ENCODE measurements at places on chromosomes 5 and 9.

DNA sequence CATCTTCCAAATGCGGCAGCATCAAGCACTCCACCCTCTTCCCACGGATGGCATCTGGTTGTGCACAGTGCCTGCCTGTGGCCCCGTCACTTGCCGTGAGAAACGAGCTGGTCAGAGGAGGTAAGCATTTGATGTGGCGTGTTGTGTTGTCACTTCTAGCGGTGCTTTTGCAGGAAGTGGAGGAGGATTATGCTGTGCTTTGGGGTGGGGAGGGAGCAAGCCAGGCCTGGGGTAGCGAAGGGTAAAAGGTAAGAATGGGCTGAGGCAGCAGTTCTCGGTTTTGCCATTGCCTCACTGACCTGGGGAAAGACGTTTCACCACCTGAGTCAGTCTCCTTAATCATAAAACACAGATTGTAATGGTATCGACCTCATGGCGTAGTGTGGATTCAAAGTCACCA lies 2.3 kb upstream of the POMT1 start:
- DNase-seq: peak; percentile 81

DNA sequence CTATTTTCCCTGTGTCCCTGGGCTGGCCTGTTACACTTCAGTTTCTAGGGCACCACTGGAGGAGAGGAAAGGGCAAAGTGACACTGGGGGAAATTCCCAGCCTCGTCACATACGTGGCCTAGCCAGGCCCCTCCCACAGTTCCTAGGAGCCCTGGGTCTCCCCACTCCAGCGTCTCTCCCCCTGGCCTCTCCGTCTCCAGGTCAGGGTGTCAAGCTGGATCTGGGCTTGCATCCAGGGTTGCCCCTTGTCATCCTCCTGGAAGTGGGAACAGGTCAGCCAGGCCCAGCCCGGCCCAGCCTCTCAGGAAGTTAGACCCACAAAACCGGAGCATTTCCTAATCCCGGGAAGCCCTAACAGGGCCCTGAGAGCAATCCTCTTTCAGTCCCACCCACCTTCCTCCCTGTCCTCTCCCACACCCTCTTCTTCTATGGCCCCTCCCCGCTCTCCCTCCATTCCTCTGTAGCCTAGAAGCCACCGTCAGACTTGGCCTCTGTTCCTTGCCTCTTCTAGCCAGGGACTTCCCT lies 4.7 kb upstream of the TNIP1 start:
- DNase-seq: no peak

DNA sequence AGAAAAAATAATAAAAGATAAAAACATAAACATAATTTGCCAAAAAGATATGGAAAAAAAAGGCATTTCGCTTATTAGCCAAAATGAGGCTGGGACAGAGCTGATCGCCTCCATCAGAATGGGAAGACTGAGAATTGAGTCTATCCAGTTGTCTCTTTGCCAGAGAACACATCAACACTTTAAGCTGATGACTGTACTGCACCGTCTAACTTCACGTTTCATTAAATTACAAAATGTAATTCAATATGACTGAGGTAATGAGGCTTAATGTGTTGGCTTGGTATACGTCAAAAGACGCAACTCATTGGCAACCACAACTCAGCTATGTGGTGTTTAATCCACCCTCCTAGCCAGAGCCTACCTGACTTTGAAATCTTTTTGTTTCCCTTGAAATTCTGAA lies 462.7 kb upstream of the CD180 start:
- no peak for DNase-seq

GRCh38 chr5:112634166-112634565 lies 103.5 kb upstream of the APC start:
- DNase-seq: no peak

DNA sequence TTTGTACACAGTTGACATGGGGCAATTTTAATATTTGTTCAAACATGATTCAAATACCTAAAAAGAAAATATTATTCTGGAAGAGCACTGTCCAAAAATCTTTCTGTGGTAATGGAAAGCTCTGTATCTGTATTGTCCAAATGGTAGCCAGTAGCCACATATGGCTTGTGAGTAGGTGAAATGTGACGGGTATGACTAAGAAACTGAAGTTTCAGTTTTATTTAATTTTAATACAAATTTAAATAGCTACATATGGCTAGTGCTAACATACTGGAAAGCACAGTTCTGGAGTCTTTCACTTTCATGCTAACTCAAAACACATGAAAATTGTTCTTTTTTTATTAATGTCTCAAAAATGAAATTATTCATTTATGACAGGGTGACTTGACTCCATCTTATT lies 132.6 kb downstream of the PLK2 start:
- DNase-seq: no peak

GRCh38 chr5:163504079-163504931 lies 1.1 kb upstream of the MAT2B start:
- DNase-seq: no peak

DNA sequence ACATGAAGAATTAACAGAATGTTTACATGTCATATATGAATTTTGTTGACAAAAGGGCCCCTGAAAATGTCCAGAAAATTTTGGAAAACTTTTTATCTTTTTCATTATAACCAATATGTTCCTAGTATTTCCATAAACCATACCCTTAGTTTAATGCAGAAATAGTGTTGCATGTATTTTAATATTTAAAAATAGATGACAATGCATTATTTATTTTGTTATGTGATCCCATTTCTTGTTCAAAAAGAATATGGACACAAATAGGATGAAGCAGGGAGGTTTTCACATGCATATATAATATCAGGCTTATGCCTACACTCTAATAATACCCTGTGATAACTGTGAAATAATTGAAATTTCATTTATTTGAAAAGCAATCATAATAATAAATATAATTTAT lies 500.5 kb downstream of the CDH18 start:
- DNase-seq: no peak

DNA sequence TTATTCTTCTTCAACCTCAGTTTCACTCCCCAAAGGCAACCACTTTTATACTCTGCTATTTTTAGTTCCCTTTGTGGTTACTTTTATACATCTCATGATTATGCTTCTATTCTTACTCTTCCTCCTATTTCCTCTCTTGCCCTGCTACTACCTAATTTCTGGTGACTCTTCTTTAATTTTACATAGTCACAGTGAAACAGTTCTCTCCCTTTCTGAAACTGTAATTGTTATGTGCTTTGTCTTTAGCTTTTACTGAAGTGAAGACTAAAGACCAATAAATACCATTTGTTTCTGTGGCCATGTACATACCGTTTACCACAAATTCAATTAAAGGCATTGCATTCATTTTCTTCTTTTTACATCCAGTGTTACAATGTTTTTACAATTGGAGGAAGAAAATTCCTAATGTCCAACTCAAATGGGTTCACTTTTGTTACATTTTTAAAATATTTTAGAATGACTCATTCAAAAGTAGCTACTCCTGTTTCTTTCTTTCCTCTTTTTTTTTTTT lies 410.6 kb downstream of the PSAT1 start:
- DNase-seq: no peak

GRCh38 chr5:142432961-142433360 lies 108.1 kb upstream of the SPRY4 start:
- DNase-seq: peak; percentile 86

GRCh38 chr9:4982721-4983482 lies 2.2 kb upstream of the JAK2 start:
- no peak for DNase-seq

GRCh38 chr9:93955981-93956784 lies 1.0 kb upstream of the BARX1 start:
- DNase-seq: no peak

DNA sequence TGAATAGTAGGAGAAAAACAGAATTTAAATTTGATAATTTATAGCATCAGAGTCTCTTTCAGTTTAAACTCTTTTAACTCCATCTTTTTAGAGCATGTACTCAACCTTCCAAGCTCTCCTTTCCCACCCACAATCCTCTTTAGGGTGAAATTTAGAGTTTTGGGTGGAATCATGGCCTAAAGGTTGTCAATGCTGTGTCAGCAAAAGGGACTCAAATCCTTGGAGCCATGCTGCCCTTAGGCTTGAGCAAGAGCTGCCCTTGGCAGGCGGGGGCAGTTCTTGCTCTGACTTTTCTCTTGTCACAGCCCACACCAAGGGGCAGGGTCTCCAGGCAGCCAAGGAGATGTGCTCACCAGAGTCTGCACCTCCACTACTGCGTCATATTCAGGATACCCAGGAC lies 102.4 kb downstream of the MTX3 start:
- DNase-seq: no peak

DNA sequence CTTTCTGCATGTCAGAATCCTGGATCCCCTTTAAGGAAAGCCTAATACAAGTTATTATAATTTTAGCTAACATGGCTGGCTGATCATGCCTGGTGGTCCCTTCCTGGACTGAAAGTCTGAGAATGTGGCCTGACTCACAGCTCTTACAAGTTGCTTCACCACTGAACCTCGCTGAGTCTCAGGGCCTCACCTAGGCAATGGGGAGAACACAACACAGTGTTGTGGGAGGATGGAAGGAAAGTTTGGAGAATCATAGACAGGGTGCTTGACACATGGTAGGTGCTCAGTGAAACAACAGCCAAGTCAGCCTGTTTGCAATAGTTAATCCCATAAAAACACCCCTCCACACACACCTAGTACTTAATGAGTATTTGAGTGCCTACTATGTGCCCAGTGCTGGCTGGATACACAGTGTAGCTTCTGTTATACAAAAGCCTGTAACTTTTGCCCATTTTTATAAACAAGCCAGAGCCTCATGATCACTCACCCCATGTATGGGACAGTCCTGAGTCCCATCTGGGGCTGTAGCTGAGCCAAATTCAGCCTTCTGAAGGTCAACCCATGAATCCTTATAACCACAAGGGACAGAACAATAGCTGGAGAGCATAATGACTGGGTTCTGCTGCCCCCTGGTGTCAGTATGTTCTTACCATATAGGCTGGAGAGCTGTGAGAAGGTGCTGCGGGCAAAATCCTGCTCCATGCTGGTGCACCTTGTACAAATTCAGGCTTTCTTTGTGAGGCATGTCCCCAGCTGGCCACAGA lies 3.9 kb downstream of the ACSL6 start:
- DNase-seq: peak; percentile 71

GRCh38 chr5:80251636-80252035 lies 4.2 kb downstream of the SERINC5 start:
- peak; percentile 32 for DNase-seq

- DNase-seq: no peak
These were observed 273.5 kb downstream of the NR2F1-AS1 start for GRCh38 chr5:93307557-93307956.

DNA sequence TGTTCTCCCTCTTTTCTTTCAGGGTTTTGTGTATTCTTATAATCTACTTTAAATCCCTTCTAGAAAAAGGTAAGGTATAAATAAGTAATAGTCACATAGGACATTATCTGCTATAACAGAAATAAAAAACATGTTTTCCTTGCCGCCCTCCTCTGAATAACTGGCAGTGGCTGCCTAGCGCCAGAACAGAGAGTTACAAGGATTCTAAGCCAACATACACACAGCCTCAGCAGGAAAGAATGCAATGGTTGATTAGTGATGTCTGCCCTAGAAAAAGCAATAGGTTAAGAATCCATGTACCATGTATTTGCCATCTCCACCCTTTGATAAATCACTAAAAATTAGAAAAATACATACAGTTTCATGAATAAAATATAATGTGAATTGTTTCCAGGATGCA lies 4.9 kb downstream of the MED27 start:
- no peak for DNase-seq

DNA sequence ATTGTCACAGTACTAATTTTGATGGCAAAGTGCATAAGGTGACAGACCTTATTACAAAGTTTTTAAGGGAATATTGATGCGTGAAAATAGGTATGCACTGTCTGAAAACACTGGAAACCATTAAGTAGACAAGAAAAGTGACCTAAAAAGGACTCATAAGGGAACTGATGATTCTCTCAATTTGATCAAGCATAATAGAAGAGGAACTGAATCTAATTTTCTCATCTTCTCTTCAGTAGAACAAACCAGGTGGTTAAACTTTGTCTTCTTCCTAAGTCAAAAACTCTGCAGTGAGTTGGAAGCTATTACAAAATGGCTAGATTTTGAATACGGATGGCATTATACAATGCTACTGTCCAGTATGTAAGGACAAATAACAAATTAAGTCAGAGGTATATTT lies 53.4 kb downstream of the RNF145 start:
- no peak for DNase-seq

DNA sequence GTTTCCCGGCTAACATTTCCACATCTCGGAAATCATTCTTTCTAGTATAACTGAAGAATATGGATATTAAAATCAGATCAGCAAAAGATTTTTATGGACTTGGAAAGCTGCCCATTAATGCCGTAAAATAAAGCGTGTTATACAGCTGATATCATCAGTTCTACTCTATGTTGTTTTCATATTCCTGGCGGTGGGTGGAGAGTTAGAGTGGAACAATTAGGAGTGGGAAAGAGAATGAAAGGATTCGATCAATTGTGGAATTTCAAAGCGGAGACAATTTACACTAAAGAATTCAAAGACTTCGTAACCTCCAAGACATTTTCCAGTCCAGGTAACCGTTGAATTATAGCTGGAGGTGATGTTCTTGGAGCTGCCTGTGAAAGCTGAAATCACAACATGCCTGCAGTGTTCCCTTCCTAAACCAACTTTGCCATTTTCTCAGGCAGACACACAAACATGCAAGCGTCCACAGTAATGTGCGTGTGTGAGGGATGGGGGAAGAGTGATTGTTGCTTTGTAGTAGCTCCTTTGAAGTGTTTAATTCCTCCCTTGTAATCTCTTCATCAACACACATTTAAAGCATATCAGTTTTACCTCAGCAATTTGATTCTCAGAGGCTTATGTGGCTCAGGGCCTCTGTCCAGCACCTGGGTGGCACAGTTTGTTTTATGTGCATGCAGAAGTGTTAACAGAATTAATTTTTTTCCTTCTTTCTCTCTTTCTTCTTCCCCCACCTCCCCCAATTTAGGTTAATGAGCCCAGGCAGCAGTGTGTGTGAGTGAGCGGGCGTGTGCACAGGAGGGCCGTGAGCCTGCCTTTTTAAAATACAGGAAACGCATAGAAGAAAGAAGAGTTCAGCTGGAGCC lies 544.1 kb downstream of the RAB3C start:
- no peak for DNase-seq

GRCh38 chr5:30849931-30850710 lies 343.4 kb upstream of the CDH6 start:
- no peak for DNase-seq

DNA sequence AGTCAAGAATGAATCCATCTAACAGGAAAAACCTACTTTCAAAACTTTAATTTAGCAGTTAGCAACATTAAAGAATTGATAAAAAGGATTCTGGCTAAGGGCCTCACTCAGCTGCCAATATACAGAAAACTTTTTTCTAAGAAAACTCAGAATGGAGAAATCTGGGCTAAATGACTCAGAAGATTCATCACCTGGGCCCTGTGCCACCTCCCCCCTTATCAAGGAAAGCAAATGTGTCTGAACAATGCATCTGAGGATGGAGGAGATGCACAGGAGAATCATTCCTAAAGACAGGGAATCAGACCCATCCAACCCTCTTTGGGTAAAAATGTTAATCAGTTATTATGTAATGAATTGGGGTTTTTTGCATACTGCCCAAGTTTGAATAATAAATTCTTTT lies 592.0 kb upstream of the DMAC1 start:
- DNase-seq: no peak

GRCh38 chr5:100872408-100873190 lies 30.5 kb downstream of the ST8SIA4 start:
- no peak for DNase-seq

- no peak for DNase-seq
These were observed 197.0 kb downstream of the ARHGEF28 start for GRCh38 chr5:73822989-73823339.

- DNase-seq: no peak
These were observed 758.4 kb upstream of the SEMA6A start for GRCh38 chr5:117333011-117333410.
